ENCODE measurements at places on chromosomes 6 and 20. TPM values are rescaled to one million over a fixed set of nuclear protein-coding genes. Genes with fewer than 3 reads are reported as not detected.

GRCh38 chr20:11143481-11143880, 469.7 kb upstream of the JAG1 start:
- DNase-seq, result no peak

Gene EPB41L1
- 27.9 TPM for total RNA-seq

Gene RAB32
- total RNA-seq, result 17.6 TPM

GRCh38 chr6:157557559-157557958, 176.6 kb downstream of the ZDHHC14 start:
- DNase-seq, result no peak

GRCh38 chr20:7500231-7500663, 440.0 kb downstream of the HAO1 start:
- DNase-seq, result no peak
